Kidney (tissue), 22 donors: ENCODE measurements at places on chromosomes 16 and 17.
A peak's percentile ranks its signal among the peaks of the same experiment; 100 is the strongest.

- no peak for DNase-seq
These were observed 125.2 kb downstream of the ZFHX3 start for GRCh38 chr16:72922714-72923113.

DNA sequence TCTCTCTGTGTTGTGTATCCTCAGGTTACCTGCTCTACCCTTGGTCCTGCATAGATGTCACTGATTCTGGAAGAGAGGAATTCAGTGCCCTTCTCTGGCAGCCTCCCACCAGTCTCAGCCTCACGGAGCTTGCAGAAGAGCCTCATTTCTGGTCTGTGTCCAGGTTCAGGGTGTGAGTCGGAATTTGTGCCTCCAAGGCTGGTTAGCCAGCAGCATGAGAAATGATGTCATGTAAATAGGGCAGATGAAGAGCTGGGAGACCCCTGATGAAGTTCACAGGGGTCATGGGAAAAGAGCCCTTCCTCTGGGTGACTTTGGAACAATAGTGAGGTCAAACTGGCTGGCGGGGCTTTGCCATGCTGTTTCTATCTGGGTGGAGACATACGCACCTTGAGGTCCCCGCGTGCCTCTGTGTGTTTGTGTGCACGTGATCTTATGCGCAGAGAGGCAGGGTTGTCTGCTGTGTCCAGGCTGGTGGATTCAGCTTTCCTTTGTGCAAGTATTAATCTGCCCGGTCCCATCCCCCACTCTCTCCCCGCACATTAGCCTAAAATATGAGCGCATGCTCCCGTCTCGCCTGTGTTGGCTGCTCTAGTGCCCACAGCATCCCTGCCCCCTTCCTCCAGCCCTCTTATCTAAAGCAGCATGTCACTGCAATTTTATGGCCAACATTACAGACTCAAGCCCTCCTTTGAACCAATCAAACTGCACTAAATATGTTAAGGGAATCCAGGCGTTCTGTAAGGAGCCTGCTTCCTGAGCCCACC, 256.3 kb upstream of the ZFHX3 start:
- DNase-seq: no peak

GRCh38 chr16:58419241-58419990, 27.1 kb downstream of the GINS3 start:
- DNase-seq: no peak

DNA sequence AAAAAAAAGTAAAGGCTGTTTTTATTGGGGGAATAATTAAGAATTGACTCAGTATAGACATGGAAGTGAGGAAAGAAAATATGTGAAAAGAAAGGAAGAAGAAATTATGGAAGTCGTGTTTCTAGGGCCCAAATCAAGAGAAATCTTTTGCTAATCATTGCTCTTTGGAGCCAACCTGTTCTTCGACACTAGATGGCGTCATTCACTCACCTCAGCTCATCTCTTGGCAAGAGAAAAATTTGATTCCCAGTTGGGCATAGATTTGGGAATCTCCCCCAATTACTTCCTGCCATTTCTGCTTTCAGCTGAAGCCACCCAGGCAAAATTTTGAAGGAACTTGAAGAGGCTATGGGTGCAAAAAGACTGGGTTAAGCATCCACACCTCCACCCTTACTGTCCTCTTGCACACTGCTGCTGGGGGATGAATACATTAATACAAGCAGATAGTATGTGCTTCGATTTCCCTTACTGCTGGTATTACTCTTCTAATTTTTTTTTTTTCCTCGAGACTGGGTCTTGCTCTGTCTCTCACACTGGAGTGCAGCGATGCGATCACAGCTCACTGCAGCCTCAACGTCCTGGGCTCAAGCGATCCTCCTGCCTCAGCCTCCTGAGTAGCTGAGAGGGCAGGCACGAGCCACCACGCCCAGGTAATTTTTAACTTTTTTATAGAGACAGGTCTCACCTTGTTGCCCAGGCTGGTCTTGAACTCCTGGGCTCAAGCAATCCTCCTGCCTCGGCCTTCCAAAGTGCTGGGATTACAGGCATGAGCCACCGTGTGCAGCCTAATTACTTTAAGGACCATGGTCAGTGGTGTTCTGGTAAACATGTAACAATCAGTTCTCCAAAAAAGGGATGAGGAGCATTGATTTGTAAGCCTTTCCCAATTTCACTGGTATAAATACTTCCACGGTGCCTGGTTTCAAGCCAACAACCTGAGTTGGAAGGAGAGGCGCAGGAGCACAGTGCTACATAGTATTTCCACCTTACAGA, 13.5 kb downstream of the PSMD7 start:
- DNase-seq: peak; percentile 72

DNA sequence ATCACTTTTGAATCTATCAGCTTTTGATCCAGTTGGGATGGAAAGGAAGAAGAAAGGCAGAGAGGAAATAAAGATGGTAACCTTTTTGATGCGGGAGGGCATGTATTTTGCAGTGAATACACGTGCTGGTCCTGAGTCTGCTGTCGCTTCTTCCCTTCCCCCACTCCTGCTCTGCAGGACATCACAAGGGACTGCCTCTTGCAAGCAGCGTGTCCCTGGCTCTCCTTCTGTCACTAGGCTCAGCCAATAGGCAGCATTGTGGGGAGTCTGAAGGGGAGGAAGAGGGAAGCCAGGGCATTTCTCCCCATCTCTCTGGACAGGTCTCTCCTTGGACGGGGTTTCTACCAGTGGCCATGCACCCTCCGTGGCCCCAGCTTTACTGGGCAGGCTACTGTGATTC, 15.7 kb upstream of the WFDC1 start:
- DNase-seq: no peak

DNA sequence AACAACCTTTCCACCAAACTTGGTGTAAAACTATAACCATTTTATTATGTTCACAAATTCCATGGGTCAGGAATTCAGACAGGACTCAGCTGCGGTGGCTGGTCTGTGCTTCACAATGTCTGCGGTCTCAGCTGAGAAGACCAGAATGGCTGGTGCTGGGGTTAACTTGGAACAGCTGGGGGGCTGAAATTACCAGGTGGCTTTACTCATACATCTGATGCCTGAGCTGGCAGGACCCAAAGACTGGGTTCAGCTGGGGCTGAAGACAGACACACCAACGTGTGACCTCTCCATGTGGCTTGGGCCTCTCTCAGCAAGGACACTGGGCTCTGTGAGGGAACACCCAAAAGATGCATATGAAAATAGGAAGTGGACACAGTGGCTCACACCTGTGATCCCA, 5.7 kb upstream of the HID1 start:
- no peak for DNase-seq

DNA sequence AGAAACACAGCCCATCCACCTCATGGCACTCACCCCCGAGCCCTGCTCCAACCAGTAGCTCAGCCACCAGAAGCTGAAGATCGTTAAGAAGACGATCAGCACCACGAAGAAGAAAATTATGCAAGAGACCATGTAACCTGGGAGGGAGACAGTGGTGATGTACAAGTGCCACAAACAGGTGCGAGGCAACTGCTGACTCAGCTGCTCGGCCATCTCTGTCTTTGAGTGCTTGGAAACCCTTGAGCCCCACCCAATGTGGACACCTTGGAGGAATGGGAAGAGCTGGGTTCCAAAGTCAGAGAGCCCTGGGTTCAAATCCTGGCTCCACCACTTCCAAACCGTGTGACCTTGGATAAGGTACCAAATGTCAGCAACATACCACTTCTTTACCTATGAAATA, 38.1 kb upstream of the ABCC12 start:
- no peak for DNase-seq

GRCh38 chr17:17538417-17539391, 42.5 kb upstream of the RASD1 start:
- no peak for DNase-seq

GRCh38 chr16:87295661-87296531, 21.3 kb downstream of the C16orf95 start:
- no peak for DNase-seq

- DNase-seq: no peak
These were observed 15.8 kb upstream of the CAVIN1 start for GRCh38 chr17:42438600-42439567.

- peak; percentile 84 for DNase-seq
These were observed at the start of gene SULT1A2 for GRCh38 chr16:28596840-28597691. SULT1A2 (minus strand) TSS chr16:28597050; CDS start chr16:28595930, 1,120 bp downstream.

DNA sequence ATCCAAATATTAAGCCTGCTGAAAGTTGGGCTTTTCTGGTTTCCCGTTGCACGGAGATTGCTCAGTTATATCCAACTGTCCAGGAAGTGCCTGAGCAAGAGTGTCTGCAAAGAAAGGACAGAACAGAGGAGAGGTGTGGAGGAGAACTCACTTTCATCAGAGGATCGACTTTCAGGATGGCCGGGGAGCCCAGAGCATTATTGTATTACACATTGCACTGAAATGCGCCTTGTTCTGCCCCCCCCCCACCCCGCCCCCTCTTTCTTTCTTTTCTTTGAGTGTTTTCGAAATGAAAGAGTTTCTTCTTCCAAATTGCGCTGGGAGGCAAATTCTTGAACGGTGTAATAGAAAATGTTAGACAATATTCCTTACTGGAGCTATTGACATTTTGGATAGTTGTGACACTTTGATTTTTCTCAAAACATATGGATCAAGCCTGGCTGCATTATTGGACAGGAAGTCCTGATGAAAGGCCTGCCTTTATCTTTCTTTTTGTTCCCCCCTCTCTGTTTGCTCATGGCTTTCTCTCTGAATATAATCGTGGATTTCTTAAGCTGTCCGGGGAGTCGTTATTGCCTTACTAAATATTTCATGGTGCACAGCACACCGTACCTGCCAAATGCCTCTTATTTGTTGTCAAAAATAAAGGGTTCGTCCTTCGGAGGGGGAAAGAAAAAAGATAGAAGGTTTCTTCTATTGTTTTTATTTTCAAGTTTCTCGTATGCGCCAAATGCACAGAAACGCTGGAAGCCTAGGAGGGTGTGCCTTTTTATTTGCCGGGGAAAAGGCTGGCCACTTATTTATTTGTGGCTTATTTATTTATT, 110.8 kb downstream of the IRX3 start:
- no peak for DNase-seq

DNA sequence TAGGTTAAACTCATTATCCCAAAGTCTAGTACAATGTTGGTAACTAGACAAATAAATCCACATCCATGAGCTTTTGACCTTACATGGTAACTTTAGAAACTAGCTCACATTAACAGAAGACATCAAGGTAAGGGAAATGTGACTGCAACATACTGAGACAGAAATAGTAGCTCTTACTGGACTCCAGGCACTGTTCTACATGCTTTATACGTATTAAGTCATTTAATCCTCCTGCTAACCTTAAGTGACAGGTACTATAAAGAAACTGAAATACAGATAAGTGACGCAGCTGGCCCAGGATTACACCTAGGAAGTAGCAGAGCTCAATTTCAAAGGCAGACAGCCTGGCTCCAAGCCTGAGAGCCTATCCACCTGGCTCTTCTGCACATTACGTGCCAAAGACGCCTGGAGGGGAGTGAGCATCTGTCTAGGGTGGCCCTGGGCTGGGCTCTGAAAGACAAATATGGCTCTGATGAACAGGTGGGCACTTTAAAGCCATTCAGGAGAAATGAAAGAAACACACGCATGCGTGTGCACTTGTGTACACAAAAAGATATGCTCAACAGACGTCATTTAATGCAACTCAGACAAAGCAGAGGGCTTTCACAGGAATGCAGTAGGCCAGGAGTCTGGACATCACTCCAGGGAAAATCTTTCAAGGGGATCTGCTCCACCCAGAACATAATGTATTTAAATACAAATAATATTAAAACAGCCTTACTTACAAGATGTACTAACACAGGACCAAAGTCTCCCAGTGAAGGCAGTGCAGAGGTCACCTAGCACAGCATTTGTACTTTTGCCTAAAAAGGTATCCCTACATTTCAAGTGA, 4.4 kb downstream of the ZC3H7A start:
- DNase-seq: peak; percentile 51

DNA sequence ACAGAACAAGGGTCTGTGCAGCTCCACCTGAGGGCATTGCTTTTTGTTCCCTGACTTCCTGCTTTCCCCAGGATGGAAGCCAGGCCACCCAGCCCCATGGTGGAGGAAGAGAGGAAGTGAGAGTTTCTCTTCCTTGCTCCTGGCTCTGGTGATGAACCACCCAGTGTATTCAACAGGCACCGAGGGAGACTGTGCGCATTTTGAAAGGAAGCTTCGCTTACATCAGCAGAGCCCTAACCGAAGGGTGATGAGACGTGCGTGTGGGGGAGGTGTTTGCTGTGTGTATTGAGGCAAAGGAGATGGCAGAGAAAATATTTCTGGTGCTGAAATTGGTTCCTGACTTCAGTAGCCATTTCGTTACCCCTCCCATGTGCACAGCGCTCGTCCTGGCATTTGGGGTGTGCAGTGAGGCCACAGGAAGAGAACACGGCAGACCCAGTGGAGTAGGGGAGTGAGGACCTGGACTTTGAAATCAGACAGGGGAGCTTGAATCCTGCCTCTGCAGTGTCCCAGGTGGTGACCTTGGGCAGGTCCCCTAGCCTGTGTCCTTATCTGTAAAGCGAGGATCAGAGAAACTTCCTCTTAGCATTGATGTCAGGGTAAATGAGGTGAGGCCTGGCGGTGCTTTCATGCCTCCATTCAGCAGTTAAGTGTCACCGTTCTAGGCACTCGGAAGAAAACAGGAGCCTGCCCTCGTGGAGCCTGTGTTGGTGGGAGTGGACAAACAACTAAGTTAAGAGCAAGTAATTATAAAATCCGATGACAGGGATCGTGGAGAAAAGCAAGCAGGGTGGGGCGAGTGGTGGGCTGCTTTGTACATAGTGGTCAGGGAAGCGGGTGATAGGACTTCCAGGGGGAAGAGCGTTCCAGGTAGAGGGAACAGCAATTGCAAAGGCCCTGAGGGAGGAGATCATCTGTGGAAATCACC, 7.4 kb downstream of the CMIP start:
- no peak for DNase-seq

DNA sequence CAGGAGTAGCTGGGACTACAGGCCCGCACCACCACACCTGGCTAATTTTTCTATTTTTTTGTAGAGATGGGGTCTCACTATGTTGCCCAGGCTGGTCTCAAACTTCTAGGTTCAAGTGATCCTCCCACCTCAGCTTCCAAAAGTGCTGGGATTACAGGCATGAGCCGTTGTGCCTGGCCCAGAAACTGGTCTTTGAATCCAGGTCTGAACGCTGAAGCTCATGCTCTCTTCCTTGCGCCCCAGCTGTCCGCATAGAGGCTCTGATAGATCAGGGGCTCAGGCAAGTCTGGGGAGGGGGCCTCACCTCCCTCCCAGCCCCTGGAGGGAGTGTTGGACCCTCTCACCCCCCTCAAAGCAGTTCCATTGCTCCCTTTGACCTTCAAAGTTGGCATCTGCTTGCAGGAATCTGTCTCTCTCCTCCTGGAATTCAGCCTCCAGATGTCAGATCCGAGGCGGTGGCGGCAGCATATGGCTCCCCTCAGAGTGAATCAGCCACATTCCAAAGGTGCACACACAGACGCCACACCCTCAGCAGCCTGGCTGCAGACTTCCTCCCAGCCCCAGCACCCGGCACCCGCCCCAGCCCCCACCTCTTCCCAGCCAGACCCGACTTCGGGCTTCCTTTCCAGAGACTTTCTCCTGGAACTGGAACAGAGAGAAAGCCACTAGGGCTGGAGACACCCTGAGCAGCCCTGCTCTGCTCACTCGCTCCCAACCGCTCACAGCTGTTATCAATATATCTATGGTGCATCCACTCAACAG, 16.9 kb upstream of the GLIS2 start:
- DNase-seq: peak; percentile 87

- no peak for DNase-seq
These were observed 72.5 kb upstream of the IRX3 start for GRCh38 chr16:54359081-54359480.

- no peak for DNase-seq
These were observed 13.8 kb downstream of the PGS1 start for GRCh38 chr17:78392295-78392694.
